ENCODE measurements at places on chromosomes 7 and 10. TPM values are rescaled to one million over a fixed set of nuclear protein-coding genes. Genes with fewer than 3 reads are reported as not detected.
A peak's percentile ranks its signal among the peaks of the same experiment; 100 is the strongest.

- peak; percentile 11 for DNase-seq
These were observed 260.6 kb downstream of the KCNMA1 start for GRCh38 chr10:77377034-77377433.

DNA sequence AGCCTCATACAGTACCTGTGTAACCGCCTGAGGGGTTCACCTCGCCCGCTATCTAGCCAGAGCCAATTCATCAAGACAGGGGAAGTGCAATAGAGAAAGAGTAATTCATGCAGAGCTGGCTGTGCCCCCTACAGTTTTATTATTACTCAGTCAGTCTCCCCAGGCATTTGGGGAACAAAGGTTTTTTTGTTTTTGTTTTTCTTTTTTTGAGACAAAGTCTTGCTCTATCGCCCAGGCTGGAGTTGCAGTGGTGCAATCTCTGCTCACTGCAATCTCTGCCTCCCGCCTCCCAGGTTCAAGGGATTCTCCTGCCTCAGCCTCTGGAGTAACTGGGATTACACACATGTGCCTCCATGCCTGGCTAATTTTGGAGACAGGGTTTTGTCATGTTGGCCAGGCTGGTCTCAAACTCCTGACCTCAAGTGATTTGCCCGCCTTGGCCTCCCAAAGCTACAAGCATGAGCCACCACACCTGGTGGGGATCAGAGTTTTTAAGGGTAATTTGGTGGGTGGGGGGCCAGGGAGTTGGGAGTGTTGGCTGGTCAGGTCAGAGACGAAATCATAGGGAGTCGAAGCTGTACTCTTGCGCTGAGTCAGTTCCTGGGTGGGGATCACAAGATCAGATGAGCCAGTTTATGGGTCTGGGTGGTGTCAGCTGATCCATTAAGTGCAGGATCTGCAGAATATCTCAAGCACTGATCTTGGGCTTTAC is 116.5 kb downstream of the MARCHF5 start:
- DNase-seq = peak; percentile 10

DNA sequence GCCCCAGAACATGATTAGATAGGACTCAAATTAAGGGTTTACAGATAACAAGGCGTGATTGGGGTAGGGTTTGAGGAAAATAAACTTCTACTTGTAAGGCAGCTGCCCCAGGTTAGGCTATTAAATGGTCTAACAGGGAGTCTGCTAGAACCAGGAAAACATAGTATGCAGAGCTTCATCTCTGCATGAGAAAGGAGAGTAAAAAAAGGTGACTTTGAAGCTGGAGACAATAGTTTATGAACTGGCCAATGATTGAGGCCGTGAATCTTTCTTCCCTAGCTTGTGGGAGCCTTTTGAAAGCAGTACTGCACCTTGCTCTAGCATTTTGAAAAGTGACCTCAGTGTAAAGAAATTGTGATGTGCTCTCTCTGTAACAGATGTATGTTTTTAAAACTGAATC is 48.5 kb upstream of the STARD3NL start:
- no peak for DNase-seq

DNA sequence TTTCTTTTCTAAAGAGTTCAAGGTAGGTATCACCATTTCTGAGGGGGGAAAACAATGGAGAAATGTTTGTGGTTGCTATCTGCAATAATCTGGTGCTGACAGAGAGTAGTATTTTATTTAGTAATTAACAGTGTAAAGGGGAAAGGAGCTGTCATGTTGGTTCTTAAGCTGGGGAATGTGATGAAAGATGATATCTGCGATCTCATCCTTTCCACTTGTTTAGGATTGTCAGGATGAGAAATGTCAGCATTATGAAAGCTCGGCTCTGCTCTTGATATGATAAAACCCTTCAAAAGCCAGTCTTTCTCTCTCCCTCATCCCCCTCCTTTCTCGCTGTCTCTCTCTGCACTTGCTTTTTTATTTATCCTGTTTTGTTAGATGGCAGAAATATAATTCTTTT is 106.1 kb downstream of the POU6F2 start:
- no peak for DNase-seq

GRCh38 chr7:46764100-46764936 is 817.6 kb downstream of the TNS3 start:
- peak; percentile 95 for DNase-seq

The DYDC2 gene
- not detected for total RNA-seq

DNA sequence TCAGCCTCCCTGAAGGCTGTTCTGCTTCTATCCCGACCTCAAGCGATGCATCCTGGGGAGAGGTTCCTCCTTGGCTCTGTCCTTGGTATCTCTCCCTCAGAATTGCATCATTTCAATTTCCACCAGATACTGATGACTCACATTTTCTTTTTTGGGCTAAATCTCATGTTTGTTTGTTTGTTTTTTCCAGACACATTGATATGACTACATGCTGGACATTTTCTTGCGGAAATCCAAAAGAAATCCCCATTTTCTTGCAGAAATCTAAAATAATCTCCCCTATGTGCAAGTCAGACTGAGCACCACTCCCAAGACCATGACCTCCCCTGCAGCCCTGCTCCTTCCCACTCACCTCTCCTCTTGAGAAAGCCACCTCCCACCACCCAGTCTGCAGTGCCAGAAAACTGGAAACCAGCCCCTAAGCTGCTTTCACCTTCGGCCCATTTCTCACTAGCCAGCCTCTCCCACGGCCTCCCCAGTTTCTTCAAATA is 260.2 kb upstream of the PRKCQ start:
- peak; percentile 8 for DNase-seq

The CHST12 gene
- 25.6 TPM for total RNA-seq

The CNPY1 gene
- not detected for total RNA-seq

- no peak for DNase-seq
These were observed 5.6 kb upstream of the WASL start for GRCh38 chr7:123754271-123754871.

The CPA4 gene
- total RNA-seq = not detected

GRCh38 chr10:35992107-35992506 is 350.0 kb upstream of the FZD8 start:
- no peak for DNase-seq

DNA sequence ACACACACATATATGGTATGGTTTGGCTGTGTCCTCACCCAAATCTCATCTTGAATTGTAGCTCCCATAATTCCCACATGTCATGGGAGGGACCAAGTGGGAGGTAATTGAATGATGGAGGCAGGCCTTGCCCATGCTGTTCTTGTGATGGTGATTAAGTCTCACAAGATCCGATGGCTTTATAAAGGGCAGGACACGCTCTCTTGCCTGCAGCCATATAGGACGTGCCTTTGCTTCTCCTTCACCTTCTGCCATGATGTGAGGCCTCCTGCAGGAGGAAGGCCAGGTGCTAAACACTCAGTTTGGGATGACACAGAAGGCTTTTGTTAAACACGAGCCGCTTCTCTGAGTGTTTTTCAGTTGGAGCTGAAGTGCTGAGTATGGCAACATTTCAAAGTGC is 205.3 kb upstream of the KLF6 start:
- no peak for DNase-seq

The TRIM50 gene
- total RNA-seq = not detected

DNA sequence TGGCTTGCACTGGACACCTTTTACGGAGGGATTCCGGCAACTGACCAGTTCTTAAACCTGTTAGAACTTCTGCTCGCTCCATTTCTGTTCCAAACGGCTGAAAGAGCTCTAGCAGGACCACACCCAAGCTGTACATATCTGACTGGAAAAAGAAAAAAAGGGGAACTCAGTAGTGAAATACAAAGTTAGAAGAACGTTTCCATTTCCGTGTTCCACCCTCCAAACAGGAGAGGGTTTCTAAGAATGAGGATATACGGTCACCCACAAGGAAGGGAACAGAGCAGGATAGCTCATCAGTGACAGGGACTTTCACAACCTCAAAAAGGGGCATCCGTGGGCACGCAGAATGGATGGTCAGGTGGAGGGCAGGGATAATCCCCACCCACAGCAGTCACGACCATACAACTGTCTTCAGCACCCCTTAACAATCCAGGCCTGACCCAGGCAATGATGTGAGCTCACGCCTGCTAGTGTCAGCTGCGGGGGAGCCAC is 4.3 kb upstream of the ANKRD61 start:
- DNase-seq = no peak

- DNase-seq = no peak
These were observed 62.0 kb downstream of the CFAP46 start for GRCh38 chr10:132880128-132880981.

- DNase-seq = no peak
These were observed 968 bp upstream of the INMT start for GRCh38 chr7:30750683-30751650.

The HMX2 gene
- not detected for total RNA-seq

GRCh38 chr7:31003721-31004120 is 40.0 kb downstream of the GHRHR start:
- DNase-seq = no peak

GRCh38 chr10:34495938-34496337 is 319.2 kb downstream of the PARD3 start:
- no peak for DNase-seq

The NEUROG3 gene
- total RNA-seq = not detected

DNA sequence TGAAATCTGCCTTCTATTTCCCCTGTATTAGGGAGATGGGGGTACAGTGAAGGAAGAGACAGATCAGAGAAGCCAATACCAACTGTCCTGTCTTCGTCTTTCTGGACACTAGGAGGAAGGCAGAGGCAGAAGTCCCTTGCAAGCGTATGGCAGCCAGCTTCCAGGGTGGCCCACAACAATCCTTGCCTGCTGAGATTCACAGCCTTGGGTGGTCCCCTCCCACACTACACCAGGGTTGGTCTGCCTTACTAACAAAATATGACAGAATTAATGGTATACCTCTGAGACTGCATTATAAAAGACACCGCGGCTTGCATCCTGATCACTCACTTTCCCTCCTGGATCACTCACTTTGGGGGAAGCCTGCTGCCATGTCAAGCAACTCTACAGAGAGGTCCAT is 90.4 kb downstream of the IDE start:
- no peak for DNase-seq
